ENCODE measurements at places on chromosomes 13 and 19.

DNA sequence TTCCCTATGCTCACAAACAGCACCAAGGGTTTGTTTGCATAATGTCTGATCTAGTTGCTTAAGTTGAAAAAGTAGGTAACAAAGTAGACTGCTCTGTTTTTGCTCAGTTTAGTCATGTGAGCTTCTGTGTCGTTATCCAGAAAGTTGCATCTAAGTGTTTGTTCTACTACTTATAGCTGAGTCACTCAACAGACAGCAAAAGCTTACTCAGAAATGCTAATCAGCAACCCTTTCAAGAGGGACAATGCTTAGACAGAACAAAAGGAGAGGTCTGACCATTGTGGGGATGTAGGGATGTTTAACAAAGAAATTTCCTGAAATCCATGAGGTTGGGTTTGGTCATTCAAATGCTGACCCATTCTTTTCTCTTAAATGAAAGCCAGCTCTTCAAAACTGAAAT lies 106.4 kb downstream of the ATP8A2 start:
- DNase-seq, result no peak

- DNase-seq, result no peak
These were observed 334.0 kb downstream of the DIAPH3 start for GRCh38 chr13:59829690-59830089.

GRCh38 chr13:32229443-32229842 lies 85.7 kb downstream of the ZAR1L start:
- DNase-seq, result no peak

GRCh38 chr19:40600570-40601133 lies 517 bp upstream of the LTBP4 start:
- peak; percentile 2 for DNase-seq

DNA sequence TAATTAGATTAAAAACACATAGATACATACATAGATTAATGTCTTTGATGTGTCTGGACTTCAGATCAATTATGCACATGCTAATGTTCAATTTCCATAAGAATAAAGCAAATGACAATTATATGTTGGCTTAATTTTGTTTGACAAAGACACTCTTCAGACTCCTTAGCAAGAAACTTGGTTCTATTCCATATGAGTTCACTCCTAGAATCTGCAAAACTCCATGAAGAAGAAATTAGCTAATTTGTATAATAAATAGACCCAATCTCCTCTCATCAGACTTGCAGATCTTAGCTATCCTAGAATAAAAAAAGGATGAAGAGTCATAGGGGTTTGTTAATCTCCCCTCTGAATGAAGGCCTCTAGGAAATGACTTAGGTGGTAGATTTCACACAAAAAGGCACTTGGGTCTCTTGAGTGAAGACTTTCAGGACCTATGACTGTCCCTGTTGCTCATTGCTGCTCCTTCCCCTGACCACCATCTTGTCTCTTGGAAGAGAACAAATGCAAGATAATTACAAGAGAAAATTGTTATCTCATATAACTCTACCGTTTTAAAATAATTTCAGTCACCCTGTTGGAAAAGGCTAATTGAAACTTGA lies 302.2 kb downstream of the EFNB2 start:
- no peak for DNase-seq

DNA sequence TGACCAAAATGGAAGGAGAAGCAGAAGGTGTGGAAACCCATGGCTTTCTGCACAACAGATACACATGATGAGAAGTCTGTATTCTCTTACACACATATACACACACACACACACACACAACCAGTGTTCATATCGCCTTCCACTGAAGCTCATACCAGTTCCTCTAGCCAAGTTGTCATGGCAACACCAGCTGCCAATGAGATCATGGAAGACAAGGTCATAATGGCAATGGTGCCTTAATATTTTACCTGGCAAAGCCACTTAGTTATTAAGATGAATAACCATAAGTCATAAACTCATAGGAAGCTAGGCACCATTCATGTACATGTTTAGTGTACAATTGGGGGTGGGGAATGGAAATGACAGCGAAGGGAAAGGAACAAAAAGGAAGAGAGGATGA lies 2.6 kb upstream of the DHRS12 start:
- peak; percentile 53 for DNase-seq

GRCh38 chr13:37652596-37652995 lies 54.0 kb upstream of the POSTN start:
- DNase-seq, result no peak

DNA sequence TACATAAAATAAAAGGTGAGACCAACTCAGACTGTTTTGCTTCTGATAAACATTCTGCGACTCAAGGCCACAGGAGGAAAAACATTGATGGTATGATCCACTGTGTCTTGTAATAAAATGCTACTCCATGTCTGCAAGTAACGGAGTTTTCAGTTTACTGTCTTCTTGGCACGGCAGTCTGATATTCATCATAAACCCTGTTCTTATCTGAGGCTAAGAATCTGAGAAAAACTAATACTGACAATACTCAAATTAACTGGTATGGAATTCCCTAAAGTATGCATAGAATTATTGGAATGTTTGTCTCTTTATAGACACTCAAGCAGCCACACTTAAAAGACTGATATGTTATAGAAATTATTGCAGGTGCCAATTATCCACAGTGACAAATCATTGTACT lies 125.5 kb downstream of the TBC1D4 start:
- DNase-seq, result no peak

GRCh38 chr19:4633140-4633967 lies 6.0 kb upstream of the TNFAIP8L1 start:
- peak; percentile 85 for DNase-seq

GRCh38 chr13:45728759-45729158 lies 26.6 kb downstream of the CBY2 start:
- DNase-seq, result peak; percentile 41

- no peak for DNase-seq
These were observed 1531.4 kb upstream of the SLC10A2 start for GRCh38 chr13:104597546-104598180.

- DNase-seq, result no peak
These were observed 1.9 kb upstream of the SELENOW start for GRCh38 chr19:47776568-47776967.

GRCh38 chr19:56174550-56174949 lies 1.3 kb upstream of the GALP start:
- DNase-seq, result no peak
